ENCODE measurements at places on chromosomes 5 and 9.

DNA sequence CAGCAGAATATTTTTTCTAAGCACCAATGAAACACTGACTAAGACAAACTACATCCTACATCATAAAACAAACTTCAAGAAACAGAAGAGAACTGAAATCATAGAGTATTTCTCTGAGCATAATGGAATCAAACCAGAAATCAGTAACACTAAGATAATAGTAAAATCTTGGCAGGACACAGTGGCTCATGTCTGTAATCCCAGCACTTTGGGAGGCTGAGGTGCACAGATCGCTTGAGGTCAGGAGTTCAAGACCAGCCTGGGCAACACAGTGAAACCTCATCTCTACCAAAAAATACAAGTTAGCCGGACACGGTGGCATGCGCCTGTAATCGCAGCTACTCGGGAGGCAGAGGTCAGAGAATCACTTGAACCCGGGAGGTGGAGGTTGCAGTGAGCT lies 63.1 kb downstream of the RNF130 start:
- no peak for DNase-seq

DNA sequence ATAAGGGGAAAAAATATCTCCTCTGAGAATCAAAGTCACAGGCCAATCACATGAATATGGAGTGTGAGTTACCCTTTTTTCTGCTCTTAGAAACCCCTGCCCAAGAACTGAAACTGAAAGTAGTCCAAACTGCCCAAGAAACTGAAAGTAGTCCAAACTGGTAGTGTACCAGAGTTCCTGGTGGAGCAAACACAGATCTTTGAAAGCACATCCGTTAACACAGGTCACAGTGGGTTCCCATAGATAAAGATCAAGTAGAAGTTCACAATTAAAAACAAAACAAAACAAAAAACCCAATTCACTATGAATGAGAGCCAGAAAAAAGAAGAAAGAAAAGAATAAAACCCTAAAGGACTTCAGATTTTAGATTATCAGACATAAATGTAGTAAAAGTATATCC lies 332.4 kb upstream of the EFNA5 start:
- DNase-seq = peak; percentile 32

DNA sequence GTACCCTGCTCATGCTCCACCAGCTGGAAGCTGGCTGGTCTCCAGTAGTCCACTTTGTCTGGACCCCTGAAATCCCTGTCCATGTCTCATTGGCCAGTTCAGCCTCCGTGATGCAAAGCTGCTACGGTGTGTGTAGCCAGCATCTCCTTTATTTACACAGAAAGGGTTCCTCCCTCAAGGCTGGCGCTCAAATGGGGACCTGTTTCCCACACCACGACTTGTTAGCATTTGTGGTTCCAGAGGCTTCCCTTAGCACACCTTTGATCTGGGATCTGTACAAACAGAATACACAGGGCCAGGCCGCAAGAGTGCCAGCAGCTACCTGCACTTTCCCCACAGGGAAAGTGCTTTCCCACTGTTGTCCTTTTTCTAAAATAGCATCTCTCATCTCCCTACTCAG lies 5.7 kb upstream of the SMU1 start:
- no peak for DNase-seq

GRCh38 chr9:129509533-129509928 lies 111.4 kb downstream of the C9orf50 start:
- no peak for DNase-seq

- DNase-seq = peak; percentile 86
Measured at GRCh38 chr5:160209917-160210316, 19.4 kb upstream of the FABP6 start.
